Testis (tissue), 5 donors: ENCODE measurements at places on chromosomes 2 and 18. TPM values are rescaled to one million over a fixed set of nuclear protein-coding genes. Genes with fewer than 3 reads are reported as not detected.

TRIB2 gene
- 189 TPM for total RNA-seq

IL37 gene
- 1.3 TPM for total RNA-seq

RSAD2 gene
- 4.4 TPM for total RNA-seq

DARS1 gene
- 45.7 TPM for total RNA-seq

ABCG8 gene
- total RNA-seq = 0.43 TPM

REG1B gene
- total RNA-seq = not detected

C18orf63 gene
- total RNA-seq = 9.8 TPM

CTLA4 gene
- total RNA-seq = 0.87 TPM

HOXD10 gene
- 2.7 TPM for total RNA-seq

TRPM8 gene
- 2.2 TPM for total RNA-seq

CD226 gene
- 3.0 TPM for total RNA-seq

ADAM17 gene
- 61.6 TPM for total RNA-seq

C1D gene
- 27.0 TPM for total RNA-seq

ASB18 gene
- 0.43 TPM for total RNA-seq

TBR1 gene
- total RNA-seq = 5.3 TPM

CYTIP gene
- total RNA-seq = 8.5 TPM

POMC gene
- 77.2 TPM for total RNA-seq
